Prostate gland (tissue), 2 donors: ENCODE measurements at places on chromosomes 11 and 22.
A peak's percentile ranks its signal among the peaks of the same experiment; 100 is the strongest.

- no peak for DNase-seq
Observed at GRCh38 chr11:120578596-120579154, 67.1 kb downstream of the GRIK4 start.

DNA sequence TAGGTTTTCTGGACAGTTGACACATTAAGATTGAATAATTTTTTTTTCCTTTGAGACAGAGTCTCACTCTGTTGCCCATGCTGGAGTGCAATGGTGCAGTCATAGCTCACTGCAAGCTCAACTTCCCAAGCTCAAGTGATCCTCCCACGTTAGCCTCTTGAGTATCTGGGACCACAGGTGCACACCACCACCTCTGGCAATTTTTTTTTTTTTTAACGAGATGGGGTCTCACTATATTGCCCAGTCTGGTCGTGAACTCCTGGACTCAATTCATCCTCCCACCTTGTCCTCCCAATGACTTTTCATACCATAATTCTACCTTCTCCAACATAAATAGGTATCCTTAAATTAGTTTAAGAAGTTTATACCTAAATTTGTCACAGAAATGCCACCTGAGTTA, 8.5 kb downstream of the EIF4ENIF1 start:
- no peak for DNase-seq

DNA sequence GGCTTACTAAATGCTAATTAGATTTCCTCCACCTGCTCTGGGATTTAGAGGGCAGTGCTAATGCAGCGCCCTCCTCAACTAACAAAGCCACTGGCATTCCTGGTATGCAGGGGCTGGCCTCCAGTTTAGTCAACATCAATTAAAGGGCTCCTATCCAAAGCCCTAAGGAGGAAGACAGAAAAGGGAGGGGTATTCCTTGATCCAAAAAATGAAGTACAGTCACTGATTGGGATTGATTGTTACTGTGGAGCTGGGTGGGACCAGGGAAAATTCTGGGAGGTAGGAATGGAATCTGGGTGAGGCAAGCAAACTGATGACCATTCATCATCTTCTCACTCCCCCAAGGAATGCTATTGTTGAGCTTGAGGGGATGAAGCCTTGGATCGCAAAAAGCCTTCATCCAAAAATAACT, 52.2 kb downstream of the GAB2 start:
- no peak for DNase-seq

DNA sequence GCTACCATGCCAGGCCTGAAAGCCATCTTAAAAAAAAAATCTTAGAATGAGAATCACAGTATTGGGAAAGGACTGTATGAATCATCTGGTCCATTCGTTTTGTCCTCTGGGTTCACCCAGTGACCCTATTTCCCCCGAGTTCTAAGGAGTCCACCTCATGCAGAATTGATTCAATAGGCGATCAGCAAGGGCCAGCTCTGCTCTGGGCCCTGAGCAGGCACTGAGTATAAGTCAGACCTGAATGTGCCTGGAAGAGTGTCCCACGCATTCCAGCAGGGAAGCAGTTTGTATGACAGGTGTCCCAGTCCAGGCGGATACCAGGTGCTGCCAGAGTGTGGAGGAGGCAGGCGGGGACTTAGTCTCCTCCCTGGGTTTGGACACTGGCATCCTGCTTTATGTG, 883 bp upstream of the HMOX1 start:
- DNase-seq: no peak

DNA sequence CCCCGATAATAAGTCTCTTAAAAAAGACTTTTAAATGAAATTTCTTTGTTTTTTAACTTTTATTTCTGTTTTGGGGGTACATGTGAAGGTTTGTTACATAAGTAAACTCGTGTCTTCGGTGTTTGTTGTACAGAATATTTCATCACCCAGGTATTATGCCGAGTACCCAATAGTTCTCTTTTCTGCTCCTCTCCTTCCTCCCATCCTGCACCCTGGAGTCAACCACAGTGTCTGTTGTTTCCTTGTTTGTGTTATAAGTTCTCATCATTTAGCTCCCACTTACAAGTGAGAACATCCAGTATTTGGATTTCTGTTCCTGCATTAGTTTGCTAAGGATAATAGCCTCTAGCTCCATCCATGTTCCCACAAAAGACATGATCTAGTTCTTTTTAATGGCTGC, 1.6 kb upstream of the GSTP1 start:
- DNase-seq: no peak

DNA sequence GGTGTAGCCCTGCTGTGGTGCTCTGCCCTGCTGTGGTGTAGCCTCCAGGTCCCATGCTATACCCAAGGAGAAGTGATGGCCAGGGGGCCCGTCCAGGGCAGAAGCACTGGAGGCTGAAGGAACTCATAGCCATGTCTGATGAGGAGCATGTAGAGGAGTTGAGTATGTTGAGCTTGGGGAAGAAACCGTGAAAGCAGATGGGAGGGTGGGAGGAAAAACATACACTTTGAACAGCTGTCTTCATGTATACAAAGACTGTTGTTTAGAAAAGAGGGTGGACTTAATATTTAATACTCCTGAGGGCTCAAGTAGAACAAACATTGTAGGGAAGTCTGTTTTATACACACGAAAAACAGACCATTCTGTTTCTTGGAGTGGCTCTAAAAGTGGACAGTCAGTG, 26.6 kb upstream of the TTC12 start:
- no peak for DNase-seq

GRCh38 chr22:36986242-36986821, 32.9 kb downstream of the TST start:
- no peak for DNase-seq

GRCh38 chr11:117071344-117071787, 26.9 kb downstream of the SIK3 start:
- DNase-seq: peak; percentile 91

DNA sequence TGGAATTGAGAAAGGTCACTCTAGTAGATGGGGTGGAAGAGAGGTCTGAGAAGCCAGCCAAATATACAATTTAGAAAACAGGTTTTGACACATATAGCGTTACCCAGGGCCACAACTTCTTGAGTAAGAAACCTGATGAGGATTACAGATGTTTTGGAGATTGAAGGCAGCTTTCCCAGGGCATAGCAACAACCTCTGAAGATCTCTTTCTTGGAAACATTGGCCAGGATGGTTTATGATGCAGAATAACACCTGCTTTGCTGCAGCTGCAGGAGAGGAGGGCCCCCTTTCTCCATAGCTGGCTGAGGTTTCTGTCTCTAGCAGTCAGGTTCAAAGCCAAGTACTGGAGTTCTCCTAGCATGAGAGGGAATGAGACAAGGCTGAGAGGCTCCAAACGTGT, 75.1 kb upstream of the NUP50 start:
- DNase-seq: no peak

- no peak for DNase-seq
Observed at GRCh38 chr11:44575288-44575672, 9.8 kb downstream of the CD82 start.

DNA sequence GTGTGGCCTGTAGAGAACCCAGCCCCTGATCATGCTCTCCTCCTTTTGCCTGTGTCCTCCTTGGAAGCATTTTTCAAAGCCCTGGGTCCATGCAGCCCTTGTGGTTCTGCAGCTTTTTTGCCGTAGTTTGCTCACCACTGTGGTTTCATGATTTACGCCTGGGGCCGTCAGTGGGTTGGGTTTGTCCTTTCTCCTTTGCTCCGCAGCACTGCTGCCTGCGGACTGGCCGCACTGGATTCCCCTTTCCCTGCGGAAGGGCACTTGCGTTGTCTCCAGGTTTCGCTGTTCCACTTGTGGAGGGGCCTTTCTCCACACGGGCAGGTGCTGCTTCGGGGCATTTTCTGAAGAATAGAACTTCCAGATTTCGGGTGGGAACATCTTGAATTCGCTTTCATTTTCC, 1260.9 kb downstream of the BRD1 start:
- DNase-seq: no peak

GRCh38 chr11:61133145-61133544, 28.1 kb downstream of the VPS37C start:
- DNase-seq: no peak

- no peak for DNase-seq
Observed at GRCh38 chr11:123521930-123522329, 91.9 kb downstream of the GRAMD1B start.

DNA sequence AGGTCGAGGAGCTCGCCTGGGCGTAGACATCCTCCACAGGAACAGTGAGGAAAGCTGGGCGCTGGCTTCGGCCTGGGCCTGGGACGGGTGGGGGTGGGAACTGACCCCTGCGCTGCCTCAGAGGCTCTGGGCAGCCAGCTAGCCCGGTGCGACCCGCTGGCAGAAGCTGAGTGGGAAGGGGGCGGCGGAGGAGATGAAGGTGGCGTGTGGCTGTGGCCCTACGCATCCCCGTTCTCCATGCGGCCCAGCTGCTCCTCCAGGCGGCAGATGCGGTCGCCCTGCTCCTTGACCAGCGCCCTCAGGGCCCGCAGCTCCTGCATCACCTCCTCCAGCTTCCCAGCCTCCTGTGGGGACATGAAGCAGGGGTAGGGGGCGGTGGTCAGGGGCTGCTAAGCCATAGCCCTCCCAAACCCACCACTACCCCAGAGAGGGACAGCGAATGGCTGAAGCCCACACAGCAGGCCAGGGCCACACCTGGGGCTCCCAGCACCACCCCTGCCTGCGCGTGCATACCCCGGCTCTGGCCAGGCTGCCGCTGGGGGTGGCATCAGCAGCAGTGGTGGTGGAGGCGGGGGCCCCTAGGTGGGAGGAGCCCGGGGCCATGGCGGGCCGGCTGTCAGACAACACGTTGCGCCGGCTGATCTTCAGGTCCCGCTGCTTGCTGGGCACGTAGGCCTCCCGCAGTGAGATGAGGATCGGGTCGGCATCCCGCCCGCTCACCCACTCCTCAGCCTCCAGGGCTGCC, 848 bp upstream of the PTPRCAP start:
- DNase-seq: no peak

DNA sequence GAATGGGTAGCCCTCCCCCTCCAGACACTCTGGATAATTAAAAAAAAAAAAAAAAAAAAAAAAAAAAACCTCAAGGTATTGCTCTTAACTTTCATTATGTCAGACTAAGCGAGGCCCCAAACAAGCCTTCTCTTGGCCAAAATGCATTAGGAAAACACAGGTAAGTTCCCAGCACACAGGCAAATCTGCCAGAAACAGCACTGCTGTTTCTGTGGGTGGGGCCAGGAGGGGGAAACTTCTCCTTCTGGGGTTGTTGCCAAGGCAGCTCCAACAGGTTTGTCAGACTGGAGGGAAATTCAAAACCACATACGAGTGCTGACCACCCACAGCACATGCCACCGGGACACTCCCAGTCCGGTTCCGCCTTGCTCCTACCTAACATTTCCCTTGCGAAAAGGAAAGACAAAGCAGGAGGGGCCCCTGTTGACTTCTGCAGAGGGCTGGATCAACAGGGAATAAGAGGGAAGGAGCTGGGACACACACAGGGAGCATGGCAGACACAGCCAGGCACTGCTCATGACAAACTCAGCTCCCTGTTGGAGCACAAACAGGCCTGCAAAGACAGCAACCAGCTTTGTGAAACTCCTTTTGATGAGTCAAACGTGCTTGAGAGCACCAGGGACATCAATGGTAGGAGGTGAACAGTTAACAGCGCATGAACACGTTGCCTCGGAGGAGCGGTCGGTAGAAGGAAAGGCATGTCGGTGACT, 55.0 kb downstream of the MYH9 start:
- DNase-seq: peak; percentile 92

GRCh38 chr22:30445438-30446145, 20.0 kb downstream of the MTFP1 start:
- no peak for DNase-seq

DNA sequence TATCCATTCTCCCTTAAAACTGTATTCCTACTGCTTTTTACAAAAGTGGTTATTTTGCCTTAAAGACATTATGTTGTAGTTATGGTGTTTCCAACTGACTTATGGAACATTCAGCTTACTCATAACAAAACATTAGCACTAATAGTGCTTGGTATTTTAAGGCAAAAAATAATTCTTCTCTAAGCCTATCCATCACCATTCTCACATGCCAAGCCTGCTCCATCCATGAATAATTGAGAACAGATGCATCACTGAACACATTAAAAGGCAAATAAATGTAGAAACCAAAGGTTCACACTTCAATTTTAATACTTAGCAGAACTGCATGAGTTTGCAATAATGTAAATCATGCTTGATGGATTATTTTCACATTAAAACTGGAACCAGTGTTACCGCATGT, 42.3 kb upstream of the DDI1 start:
- DNase-seq: no peak

DNA sequence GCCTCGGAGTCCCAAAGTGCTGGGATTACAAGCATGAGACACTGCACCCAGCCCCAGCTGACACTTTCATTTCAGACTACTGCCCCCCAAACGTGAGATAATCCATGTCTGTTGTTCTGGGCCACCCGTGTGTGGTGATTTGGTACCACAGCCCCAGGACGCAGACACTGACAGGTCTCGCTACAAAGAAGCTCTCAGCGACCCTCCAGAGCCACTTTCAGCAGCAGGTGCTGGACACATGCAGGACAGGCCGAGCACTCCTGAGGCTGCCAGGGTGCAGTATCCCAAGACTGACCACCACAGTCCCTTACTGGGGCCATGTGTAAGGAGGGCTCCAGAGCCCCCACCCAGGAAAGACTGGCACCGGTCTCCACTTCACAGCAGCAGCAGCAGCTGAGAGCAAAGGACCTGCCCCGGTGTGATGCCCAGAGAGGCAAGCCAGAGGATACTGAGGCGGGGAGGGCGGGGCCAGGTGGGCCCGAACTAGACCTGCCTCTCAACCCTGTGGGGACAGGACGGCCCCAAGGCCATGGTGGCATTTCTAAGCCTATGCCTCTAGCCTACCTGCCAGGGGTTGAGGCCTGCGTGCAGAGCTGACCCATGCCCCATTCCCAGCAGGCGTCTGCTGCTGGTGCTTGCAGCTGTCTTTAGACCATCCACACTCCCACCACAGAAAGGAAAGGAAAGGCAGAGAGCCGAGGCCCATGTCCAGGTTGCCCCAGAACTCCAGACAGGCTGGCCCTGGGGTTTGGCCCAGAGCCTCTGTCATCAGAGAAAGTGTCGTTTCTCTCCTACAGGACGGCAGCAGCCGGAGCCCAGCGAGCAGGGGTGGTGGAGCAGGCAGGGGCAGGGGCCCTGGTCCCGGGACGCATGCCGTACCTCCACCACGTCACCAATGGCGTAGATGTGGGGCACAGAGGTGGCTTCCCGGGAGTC, 28.0 kb upstream of the GNB1L start:
- no peak for DNase-seq

GRCh38 chr11:117752721-117753237, 44.2 kb downstream of the DSCAML1 start:
- no peak for DNase-seq

DNA sequence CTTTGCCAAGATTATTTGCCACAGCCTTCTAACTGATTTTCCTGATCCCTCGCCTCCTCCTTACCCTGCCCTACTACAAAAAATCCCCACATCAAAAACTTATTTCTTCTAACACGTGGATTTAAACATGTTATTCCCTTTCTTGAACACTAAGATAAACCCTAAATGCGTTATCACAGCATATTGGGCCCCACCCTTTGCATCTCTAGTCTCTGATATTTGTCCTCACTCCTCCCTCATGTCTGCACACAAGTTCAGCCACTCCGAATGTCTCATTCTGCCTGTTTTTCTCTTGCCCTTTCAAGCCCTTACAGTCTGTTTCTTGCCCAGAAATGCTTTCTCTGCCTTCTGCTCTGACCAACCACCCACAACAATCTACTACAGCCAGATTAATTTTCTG, 10.6 kb upstream of the ACER3 start:
- no peak for DNase-seq

GRCh38 chr22:28137036-28137435, 218.0 kb upstream of the PITPNB start:
- DNase-seq: no peak
